ENCODE measurements at places on chromosomes 3 and 15.

GRCh38 chr3:118089563-118089962 is 945.1 kb downstream of the IGSF11 start:
- DNase-seq = no peak

- peak; percentile 5 for DNase-seq
Observed at GRCh38 chr15:65476903-65477302, 40.6 kb downstream of the DPP8 start.

- DNase-seq = no peak
Observed at GRCh38 chr3:177735431-177735830, 538.1 kb upstream of the TBL1XR1 start.

GRCh38 chr3:12287727-12288181 is 1.1 kb upstream of the PPARG start:
- DNase-seq = no peak

Data from Ammon's horn (tissue), 1 donor.